Tongue (tissue), 3 donors: ENCODE measurements at places on chromosomes 7 and 10.
A peak's percentile ranks its signal among the peaks of the same experiment; 100 is the strongest.

GRCh38 chr10:10527861-10528562, 489.7 kb upstream of the CELF2 start:
- DNase-seq, result no peak

GRCh38 chr10:5897053-5897340, 7.0 kb downstream of the FBH1 start:
- no peak for DNase-seq

GRCh38 chr7:37541810-37542443, 93.3 kb upstream of the ELMO1 start:
- no peak for DNase-seq

DNA sequence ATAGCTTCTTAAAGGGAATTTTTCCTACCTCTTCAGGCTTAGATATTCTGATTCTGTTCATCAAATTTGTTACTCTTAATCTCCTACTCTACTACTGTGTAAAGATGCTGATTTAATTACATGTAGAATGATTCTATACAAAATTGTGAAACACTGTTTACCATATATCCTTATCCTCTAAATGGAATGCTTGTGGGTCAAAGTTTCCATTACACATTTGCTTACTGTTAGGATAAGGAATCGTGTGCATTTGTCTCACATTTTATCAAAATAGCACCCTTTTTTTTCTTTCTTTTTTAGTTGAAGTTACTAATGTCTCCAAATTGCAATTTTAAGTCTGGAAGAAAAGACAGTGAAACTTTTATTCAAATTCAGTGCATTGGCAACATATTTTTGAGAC, 65.3 kb downstream of the TFEC start:
- no peak for DNase-seq

GRCh38 chr7:122311050-122311700, 6.6 kb upstream of the FEZF1 start:
- DNase-seq, result peak; percentile 18

DNA sequence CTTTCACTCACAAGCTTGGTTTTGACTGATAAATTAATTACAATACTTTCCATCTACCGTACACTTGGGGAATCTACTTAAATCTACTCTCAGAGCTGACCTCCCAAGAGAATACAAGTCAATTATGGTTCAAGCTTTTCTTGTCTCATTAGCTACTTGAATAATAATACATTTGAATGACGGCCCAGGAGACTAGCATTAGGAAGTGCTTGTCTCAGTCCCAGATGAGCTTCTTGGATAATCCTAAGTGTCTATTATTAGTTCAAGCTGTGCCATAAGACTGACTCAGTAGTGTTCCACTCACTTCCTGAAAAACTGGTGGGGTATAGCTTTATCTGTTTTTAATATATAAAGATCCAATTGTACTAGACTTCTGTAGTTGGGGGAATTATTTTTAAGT, 100.2 kb downstream of the GNAT3 start:
- DNase-seq, result no peak

GRCh38 chr10:130495891-130496636, 359.9 kb downstream of the GLRX3 start:
- no peak for DNase-seq

- peak; percentile 76 for DNase-seq
These were observed 91.0 kb upstream of the STRIP2 start for GRCh38 chr7:129343099-129343700.

GRCh38 chr7:141744131-141744530, 6.0 kb downstream of the SSBP1 start:
- DNase-seq, result no peak

- DNase-seq, result no peak
These were observed 352.8 kb upstream of the VSTM2A start for GRCh38 chr7:54189330-54189729.

GRCh38 chr10:110376767-110377160, 72.0 kb upstream of the SMNDC1 start:
- no peak for DNase-seq

- DNase-seq, result no peak
These were observed 234.2 kb downstream of the CREB5 start for GRCh38 chr7:28646376-28647075.

DNA sequence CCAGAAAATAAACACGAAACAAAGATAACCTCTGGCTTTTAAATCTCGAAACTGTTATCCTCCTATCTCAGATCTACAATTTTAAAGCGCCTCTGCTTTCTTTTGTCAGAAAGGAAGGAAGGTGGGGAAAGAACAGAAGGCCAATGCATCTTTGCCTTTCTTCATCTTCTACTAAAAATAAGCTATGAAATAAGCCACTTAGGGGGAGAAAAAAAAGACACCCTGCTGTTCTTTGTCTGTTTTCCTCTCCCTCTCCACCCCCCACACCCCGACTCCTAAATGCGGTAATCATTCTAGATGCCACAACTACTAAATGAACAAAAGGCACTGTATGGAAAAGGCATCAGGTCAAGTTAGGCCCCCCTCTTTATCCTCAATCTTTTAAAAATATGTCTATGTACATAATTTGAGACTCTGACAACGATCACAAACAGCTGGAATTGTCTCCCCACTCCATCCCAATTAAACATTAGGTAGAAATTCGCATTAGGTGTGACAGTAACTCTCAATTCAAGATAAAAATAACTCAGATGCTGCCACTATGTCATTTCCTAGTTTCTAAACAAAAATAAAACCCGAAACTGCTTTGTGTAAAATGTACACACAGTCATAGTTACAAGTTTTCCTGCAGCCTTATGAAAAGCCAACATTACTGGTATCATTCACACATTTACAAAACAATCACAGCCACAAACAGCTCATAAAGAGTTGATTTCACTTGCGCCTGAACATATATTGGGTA, 2.4 kb downstream of the UBE2H start:
- peak; percentile 62 for DNase-seq

DNA sequence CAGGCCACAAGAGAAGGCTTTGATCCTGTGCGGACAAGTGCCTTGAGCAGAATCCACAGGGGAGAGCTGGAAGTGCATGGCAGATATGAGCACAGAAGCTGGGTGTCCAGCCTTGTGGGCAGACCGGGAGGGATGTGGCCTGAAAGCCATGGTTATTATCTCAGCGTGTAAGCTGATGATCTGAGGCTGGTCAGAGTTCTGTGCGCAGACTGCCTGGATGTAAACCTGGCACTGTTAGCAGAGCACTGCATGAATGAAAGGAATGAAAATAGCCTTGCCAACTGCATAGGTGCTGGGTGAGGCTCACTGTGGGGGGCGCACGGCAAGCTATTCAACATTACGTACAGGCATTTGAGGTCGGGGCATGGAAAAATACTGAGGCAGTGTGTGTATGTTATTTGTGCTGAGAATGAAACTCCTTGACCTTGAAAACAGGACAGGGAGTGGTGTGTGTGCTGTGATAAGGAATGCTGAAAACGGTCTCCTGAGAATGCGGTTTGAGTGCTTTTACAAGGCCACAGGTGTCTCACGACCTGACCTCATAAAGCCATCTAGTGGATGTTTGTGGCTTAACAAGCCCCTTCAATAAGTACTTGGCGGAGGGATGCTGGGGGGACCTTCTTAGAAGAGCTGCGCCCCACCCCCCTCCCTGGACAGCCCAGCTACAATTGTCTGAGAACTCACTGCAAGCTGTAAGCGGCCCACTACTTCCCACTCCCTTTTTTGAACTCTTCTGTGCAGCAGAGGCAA, 18.7 kb downstream of the AKR1C1 start:
- peak; percentile 35 for DNase-seq

- no peak for DNase-seq
These were observed 72.3 kb upstream of the MGMT start for GRCh38 chr10:129394518-129395328.

- peak; percentile 29 for DNase-seq
These were observed 23.4 kb upstream of the DPYSL4 start for GRCh38 chr10:132163278-132163765.

DNA sequence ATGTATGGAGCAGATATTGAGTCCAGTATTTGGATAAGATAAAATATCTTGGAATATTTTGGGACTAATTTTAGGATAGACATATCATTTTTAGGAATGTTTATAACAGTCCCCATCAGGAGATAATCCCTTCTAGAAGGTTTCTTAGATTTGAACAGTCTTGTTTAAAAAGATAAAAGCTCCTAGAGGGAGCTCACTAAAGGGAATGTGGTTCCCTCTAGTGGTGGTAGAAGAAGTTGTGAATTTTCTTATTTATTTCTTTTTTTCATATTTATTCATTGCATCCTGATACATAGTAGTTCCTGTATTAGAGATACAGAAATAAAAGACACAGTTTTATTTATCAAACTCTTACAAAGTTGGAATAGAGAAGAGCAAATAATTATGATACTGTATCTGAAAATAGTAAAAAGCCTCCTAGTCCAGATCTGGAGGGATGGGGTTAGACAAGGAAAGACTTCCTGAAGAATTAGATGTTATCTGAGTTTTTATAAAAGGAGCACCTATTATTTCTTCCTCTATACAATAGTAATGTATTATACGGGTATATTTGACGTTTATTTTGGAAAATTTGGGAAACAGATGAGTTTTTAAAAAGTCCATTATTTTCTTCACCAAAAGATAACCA, 24.5 kb upstream of the KLF14 start:
- DNase-seq, result peak; percentile 82

DNA sequence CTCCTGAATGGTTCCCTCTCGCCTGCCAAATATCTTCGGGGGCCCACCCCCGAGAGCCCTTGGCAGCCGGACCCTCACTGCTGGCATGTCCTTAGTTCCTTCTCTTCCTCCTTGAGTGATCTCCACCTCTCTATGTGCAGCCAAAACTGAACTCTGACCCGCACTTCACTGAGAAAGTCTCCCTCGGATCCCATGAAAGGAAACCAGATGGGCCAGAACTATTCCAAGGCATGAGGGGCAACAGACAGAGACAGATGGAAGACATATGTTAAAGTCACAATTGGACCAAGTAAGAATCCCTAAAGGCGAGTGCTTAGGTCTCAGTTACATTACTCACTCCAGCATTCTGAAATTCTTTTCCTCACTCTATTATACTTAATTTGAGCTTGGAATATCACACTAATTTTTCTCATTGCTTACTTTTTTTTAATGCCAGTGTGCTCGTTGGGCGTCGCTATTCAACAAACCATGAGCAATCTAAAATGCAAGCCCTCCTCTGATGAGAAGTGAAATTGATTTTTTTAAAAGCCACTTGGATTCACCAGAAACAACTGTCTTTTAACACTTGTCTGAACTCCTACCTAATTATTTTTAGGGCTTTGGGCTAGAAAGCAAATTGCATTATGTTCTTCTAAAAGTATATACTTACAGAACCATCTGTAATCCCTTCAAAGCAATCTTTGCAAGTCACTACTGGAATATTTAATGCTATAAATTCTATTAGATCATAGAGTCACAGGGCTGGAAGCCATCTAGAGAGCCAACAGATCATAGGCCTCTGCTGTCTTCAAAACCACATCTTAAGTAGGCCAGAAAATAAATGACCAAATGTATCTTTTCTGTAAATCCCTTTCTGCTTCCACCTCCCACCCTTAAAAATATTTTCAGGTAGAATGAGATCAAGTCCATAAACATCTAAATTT, 43.3 kb upstream of the EZH2 start:
- DNase-seq, result peak; percentile 79

DNA sequence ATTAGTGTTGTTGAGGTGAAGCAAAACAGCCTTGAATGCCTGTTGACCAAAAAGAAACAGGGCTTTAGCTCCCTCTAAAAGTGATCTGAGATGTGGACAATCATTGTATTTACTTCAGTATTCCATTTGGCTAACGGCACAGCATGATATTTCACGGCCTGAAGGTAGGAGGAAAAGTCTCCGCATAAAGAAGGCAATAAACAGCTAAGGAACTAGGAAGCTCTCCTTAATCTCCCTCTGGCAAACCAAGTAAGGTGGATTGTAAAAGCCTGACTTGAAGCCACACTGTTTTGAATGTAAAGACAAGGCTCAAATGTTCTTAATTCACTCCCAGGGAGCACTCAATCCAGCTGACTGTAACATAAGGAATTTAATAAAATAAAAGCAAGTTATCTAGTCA, 160.0 kb upstream of the ZNF804B start:
- no peak for DNase-seq

DNA sequence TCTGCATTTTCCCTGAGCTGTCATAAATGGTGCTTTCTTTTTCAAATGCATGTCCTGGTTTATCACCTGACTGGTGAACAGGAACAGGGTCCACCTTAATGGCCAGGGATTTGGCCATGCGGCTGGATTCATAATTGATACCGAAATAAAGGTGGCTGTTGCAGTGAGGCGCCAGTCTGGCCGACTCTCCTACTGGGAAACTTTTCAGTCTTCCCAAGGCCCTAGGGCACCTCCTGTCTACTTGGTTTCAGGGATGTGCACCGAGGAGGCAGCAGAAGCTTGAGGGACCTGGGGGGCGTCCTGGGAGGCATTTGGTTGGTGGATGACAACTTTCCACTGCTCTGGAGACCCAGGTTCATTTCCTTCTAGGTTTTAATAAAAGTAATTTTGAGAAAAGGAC, 46.4 kb upstream of the FIGNL1 start:
- no peak for DNase-seq

DNA sequence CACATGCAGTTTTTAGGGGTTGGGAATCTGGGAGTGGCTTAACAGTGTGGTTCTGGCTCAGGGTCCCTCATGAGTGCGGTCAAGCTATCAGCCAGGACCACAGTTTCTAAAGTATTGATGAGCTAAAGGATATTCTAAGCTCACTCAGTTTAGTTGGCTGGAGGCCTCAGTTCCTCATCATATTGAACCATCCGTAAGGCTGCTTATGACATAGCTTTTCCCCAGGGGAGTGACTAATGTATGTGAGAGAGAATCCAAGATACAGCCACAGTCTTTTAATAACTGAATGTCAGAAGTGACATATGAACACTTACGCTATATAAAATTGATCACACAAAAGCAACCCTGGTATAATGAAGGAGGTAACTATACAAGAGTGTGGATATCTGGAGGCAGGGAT, 245.3 kb downstream of the POLR1F start:
- DNase-seq, result no peak

GRCh38 chr7:96040250-96040772, 268.0 kb downstream of the DYNC1I1 start:
- DNase-seq, result no peak

DNA sequence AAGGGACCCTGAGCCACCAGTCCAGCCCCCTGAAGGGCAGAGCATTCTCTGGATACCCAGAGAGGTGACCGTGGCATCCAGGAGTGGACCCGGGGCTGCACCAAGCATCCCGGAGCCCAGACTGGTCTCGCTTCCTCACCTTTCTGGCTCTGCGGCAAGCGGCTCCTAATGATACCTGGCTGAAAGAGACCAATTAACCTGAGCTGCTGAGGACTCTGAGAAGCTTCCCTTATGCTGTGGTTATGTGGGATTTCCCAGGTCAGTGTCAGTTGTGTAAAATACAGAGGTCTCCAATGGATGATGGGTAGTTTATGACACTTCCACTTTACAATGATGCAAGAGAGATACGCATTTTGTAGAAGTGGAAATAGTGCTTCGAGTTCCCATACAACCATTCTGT, 51.5 kb downstream of the PFKFB3 start:
- DNase-seq, result no peak
